ENCODE measurements at places on chromosomes 11 and 22.

- DNase-seq, result no peak
Observed at GRCh38 chr11:34380696-34381095, 22.9 kb upstream of the ABTB2 start.

GRCh38 chr11:57376095-57377090, 4.6 kb downstream of the PRG3 start:
- DNase-seq, result no peak

DNA sequence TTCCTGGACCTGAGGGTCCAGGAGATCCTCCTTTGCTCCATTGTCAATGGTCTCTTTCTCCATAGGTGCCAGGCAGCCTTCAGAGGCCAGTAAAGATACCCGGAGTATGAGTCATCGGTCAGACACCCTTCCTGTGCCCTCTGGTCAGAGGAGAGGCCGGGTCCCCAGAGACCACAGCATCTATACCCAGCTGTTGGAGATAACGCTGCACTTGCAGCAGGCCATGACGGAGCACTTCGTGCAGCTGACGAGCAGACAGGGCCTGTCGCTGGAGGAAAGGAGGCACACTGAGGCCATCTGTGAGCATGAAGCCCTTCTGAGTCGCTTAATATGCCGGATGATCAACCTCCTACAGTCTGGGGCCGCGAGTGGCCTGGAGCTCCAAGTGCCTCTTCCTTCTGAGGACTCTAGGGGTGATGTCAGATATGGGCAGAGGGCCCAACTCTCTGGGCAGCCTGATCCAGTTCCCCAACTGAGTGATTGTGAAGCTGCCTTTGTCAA, at the start of gene ACCSL:
Gene ACCSL, plus strand, starts transcription at position 51 of the 501 bp plus-strand sequence. Its CDS starts 56 bp downstream, at position 107.
- no peak for DNase-seq

- DNase-seq, result no peak
Observed at GRCh38 chr11:73463359-73463758, 87.2 kb downstream of the RELT start.

GRCh38 chr11:130165601-130166456, 6.2 kb downstream of the ST14 start:
- DNase-seq, result no peak

DNA sequence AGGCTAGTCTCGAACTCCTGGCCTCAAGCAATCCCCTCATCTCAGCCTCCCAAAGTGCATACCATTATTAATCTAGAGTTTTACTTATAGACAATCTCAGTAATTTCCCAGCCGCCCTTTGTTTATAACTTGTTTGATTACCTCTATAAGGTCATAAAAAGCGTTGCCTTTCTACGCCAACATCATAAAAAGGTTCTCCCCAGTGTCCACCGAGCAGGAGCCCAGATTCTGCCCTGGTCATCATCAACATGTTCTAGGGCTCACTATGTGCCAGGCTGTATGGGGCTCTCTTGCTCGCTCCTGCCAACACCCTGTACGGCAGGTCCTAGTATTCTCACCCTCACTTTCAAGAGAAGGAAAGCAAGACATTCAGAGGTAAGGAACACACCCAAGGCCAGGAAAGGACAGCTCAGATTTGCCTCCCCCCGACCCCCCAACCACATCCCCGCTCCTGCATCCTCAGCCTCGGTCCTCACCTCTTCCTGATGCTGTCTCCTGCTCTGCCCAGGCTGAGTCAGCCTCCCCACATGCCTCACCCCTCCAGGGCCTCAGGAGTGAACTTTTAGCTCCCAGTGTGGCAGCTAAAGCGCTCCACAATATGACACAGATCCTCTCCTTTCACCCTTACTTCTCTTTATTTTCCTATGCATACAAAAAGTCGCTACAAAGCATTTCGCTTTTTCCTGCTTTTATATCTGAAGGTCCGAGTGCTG, 14.3 kb downstream of the ARFGAP3 start:
- DNase-seq, result no peak

- no peak for DNase-seq
Observed at GRCh38 chr11:2828585-2829330, 56.8 kb downstream of the CDKN1C start.

GRCh38 chr11:134488512-134488911, 76.5 kb upstream of the B3GAT1 start:
- DNase-seq, result no peak

DNA sequence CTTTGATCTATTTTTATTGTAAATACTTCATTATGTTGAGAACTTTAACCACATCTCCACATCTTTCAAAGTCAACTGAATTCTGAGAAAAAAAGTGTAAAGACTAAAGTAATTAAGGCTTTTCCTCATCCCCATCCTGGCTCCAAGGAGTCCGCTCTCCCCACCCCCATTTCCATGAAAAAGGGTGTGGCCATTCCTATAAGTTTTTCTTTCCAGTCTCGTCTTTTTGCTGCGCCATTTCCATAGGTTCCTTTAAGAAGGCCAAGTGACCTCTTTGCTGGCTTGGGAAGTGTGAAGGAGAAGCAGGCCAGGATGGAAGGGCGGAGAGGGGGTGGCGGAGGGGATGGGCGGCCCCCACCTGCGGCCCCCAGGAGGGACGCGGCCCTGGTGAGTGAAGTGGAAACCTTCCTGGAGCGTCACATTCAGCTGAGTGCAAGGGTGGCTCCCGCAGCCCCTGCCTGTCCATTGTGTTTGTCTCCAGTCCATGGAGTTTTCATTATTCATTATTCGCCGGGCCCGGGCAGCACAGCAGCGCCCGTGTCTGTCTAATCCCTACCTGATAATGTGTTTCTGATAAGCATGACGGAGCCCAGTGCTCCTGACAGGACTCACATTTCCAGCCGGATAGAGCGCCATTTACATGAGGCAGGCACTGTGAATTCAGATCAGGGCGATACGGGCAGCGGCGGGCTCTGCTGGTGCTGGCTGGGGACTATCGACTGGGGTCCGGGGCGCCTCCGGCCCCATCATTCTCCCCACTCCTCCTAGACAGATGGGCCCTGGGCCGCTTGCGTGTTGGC, 739.8 kb downstream of the OPCML start:
- no peak for DNase-seq

DNA sequence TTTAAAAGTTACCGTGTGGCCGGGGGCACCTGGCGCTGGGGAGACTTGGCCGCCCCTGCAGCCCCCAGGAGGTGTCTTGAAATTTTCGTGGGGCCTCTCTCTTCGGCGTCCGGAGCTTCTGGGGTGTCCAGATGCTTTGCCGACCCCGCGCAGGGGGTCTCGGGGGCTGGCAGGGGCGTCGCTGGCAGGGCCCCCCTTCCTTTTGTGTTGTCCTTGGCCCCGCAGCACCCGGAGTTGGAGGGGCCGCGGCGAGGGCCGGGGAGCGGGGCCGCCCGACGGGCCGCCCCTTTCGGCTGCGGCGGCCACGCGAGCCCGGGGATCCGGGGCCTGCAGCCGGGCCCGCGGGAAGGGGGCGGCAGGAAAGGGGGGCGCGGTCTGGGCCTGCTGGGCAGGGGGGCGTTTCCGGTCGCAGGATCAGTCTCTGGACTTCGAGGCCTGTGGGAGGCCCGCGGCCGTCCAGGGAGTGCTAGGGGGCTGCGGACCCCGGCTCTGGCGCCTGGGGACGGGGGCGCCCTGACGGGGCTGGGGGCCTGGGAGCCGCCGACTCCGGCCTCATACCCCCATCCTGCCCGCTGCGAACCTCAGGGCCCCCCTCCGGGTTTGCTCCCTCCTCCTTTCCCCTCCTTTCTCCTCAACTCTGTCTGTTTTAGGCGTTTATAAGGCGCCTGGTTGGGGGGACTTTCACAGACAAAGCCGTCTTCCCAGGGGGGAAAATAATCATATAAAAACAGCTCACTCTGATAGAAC, 869 bp downstream of the ZC3H7B start:
- DNase-seq, result no peak

- no peak for DNase-seq
Observed at GRCh38 chr22:37672206-37672919, 3.1 kb upstream of the LGALS1 start.

DNA sequence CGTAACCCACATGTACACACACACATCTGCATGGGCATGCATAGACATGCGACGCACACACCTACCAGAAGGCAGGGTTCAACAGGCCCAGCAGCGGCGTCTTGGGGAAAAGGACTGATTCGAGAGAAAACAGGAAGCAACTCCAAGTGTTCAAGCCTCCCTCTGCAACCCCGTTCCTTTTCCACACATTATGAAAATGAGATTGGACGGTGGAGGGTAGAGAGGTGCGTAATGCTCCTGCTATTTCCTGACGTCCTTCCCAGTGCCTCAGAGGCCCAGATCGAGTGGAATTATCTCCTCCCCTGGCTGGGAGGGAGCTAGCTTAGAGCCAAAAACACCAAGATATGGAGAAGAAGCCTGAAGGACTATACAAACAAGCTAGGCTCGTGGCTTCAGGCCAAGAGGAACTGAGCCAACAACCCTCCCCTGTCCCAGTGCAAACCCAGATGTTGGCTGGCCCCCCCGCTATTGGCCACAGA, 289.2 kb downstream of the MN1 start:
- no peak for DNase-seq
